ENCODE measurements at places on chromosomes 5 and 9.

- DNase-seq: no peak
Observed at GRCh38 chr5:165333623-165334022, 1828.2 kb downstream of the MAT2B start.

GRCh38 chr5:647727-648126 lies 35.6 kb downstream of the CEP72 start:
- no peak for DNase-seq

DNA sequence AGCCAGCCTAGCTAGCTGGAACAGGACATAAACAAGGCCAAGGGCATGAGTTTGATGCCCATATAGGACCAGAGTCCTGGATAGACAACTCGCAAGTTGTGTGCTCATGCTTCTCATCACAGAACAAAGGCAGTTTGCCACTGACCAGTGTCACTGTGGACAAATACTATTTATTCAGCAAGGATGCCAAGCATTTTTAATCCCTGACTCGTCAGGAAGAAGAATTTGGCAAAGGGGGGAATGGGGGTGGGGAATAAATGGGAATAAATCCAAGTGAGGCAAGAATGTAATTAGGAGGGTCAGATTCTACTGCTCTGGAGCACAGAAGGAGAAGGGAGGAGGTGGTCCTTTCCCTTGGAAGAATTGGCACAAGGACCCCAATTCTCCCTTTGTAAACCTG lies 46.8 kb upstream of the ANKRD55 start:
- DNase-seq: peak; percentile 34

GRCh38 chr5:37208883-37209797 lies 40.0 kb downstream of the CPLANE1 start:
- no peak for DNase-seq

Data from AG09309 (cell line).